ENCODE measurements at places on chromosomes 7 and 10. TPM values are rescaled to one million over a fixed set of nuclear protein-coding genes. Genes with fewer than 3 reads are reported as not detected.

DNA sequence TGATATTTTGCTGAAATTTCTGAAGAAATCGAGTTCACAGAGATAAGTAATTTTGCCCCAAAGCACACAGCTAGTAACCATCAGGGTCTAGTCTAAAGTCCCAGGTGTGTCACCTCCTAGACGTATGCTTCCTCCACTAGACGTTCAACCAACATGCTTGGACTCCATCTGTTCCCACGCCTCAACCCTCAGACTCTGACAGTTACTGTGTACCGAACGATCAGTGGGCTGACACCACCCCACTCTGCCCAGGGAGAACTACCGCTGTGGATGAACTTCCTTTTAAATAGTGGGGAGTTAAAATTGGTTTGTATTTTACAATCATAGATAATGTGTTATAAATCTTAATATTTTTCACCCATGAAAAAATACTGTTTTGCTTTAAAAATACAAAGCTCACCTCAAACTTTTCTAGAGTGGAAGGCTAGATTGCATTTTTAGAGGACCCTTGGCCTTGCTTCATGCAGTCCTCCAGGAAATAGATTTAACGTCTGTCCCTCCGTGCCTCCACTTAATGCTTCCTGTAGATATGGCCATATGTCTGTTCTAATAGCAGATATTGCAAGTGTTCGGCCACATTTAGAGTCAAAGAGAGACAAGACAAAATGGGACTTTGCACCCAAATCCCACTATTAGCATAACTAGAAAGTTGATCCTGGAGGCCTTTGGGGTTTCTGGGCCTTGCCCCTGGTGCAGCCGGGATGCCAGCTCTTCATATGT lies 91.4 kb upstream of the ZPBP start:
- DNase-seq: no peak

DNA sequence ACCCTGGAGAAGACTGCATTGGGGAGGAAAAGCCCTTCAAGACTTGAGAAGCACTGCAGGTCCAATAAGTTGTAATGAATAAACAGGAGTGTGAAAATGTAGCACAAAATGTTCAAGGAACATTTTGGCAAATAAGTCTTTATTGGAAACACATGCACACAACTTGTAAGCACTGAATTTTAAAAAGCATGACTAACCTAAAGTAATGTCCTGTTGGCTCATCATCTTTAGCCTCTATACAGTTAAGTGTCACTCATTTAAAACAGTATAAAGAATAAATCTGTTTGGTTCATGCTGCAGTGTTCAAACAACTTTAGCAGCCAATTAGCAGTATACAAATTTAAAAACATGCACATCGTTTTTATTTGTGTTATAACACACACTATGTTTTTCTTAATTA lies 108.6 kb downstream of the CDK6 start:
- peak; percentile 62 for DNase-seq

DNA sequence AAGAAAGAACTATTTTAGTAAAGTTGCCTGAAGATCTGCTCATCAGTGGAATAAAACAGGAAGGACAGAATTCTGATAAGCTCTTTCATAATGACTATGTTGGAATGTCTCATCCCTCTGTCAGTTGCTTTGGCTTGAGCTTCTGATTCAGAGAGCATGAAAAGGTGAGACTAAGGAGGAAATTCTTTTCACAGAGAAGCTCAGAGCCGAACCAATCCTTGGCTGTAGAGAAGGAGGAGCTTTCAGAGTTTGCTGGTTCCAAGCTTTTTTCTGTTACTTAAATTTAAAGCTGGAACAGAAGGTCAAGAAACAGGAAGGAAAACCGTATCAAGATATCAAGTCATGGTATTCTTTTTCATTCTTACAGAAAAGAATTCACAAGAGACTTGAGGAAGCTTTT lies 24.0 kb downstream of the GSTO2 start:
- DNase-seq: peak; percentile 58

- no peak for DNase-seq
Observed at GRCh38 chr10:44046605-44047004, 338.3 kb downstream of the CXCL12 start.

DNA sequence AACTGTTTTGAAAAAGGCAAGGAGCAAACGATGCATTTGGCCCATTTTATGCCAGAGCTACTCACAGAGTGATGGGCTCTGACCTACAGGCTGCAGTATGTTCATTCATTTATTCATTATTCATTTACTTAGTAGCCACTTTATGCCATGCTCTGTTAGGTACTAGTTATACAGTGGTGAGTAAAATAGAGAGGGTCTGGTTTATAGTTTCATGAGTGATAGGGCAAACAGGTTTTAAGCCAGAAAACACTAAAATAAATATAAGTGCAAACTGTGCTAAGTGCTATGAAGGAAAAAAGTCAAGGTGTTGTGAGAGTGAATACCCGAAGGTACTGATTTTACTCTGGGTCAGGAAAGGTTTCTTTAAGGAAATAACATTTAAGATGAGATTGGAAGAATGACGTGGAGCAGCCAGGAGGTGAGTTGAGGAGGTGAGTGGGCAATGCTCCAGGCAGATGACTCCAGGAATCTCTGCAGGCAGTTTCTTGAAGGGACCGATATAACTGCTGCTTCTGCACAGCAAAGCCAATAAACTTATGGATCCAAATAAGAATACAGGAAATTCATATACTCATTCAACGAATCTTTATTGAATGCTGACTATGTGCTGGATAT lies 56.9 kb upstream of the FAM133B start:
- DNase-seq: no peak

DNA sequence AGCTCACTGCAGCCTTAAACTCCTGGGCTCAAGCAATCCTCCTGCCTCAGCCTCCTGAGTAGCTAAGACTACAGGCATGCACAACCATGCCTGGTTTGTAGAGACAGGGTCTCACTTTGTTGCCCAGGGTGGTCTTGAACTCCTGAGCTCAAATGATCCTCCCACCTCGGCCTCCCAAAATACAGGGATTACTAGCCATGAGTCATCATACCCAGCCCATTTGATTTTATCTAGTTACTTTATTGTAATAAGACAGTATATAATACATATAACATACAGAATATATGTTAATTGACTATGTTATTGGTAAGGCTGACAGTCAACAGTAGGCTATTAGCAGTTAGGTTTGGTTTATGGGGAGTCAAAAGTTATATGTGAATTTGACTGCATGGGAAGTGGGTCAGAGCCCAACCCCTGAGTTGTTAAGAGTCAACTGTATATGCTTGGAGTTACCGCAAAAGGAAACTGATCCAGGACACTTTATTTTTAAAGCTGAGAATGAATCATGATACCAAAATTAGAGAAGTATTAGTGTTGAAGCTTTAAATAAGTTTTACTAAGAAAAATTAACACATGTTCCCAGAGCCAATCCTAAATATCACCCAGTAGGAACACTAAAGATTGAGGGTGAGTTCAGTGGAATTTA lies 20.7 kb upstream of the KMT2E start:
- no peak for DNase-seq

DNA sequence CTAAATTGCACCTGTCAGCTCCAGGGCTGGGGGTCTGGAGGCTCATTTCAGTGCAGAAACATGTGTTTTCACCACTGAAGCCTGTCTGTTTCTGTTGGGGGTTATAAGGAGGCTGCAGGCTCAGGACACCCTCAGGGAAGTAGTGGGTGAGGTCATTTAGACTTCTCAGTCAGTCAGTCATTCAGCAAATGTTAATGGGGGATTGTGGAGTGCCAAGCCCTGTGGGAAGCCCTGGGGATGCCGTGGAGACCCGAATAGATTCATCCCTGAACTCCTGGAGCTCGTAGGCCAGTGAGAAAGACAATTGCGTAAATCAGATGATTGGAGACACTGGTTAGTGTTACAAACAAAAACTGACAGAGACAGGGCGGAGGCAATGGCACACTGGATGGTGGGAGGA lies 19.2 kb downstream of the LHPP start:
- no peak for DNase-seq

GRCh38 chr10:35194906-35195305 lies 68.3 kb downstream of the CREM start:
- DNase-seq: peak; percentile 35

DNA sequence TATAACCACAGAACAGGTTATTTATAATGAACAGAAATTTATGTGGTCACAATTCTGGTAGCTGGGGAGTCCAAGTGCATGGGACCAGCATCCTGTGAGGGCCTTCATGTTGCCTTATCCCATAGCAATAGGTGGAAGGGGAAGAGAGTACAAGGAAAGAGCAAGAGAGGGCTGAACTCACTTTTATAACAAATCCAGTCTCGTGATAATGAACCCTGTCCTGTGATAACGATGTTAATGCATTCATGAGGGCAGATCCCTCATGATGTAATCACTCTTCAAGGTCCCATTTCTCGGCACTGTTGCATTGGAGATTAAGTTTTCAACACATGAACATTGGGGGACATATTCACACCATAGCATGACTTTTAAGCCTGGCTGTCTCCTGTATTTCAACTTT lies 27.4 kb upstream of the CCDC7 start:
- no peak for DNase-seq

GRCh38 chr7:50588937-50589336 lies 23.7 kb upstream of the DDC start:
- DNase-seq: no peak

DNA sequence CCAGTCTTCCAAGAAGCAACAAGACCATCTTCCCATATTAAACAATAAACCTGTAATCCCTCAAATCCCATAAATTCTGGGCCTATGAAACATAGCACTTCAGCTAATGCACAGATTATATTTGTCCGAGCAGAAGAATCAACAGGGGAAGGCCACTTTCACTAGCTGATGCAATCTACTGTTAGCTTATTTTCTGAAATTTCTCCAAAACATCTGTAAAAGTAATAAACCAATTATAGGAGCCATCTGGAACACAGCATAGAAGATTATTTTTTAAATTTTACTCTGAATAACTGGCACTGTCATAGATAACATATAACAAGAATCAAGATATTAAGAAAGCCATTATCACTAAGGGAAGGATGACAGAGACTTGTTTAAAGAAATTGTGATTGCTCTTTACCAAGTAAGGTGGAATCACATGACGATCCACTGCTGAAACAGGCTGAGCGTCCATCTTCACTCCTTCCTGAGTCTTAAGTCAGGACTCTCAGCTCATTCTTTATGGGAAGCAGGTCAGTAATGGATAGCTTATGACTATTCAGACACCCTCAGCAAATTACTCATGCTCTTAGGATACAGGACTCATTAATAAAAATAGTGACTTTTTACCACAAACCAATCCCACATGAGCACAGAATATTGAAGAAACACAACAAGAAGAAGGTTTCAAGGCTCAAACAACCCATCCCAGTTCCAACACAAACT lies 719.5 kb downstream of the XPNPEP1 start:
- DNase-seq: peak; percentile 33

Gene PGAM2
- not detected for total RNA-seq

Gene OTUD1
- 3.7 TPM for total RNA-seq

Gene TRPV6
- total RNA-seq: not detected

Gene ZNF853
- 0.38 TPM for total RNA-seq

Gene TRIM4
- total RNA-seq: 32.5 TPM

Gene NFKB2
- total RNA-seq: 15.8 TPM

Gene PVRIG
- not detected for total RNA-seq

Gene FGFR2
- not detected for total RNA-seq

Gene CPA4
- 90.5 TPM for total RNA-seq

Gene HABP2
- not detected for total RNA-seq

Gene SLC26A5
- total RNA-seq: not detected

Measured in LHCN-M2 (cell line).